ENCODE measurements at places on chromosomes 12 and 14. TPM values are rescaled to one million over a fixed set of nuclear protein-coding genes. Genes with fewer than 3 reads are reported as not detected.

- peak; percentile 89 for DNase-seq
These were observed 25.7 kb downstream of the ANO4 start for GRCh38 chr12:100820314-100820713.

DNA sequence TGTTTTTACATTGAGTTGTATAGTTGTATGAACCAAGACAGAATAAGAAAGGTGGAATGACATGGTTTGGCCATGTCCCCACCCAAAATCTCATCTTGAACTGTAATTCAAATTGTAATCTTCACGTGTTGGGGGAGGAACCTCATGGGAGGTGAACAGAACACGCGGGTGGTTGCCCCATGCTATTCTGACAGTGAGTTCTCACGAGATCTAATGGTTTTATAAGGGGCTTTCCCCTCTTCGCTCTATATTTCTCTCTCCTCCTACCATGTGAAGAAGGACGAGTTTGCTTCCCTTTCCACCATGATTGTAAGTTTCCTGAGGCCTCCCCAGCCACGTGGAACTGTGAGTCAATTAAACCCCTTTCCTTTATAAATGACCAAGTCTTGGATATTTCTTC, 25.3 kb downstream of the DDHD1 start:
- DNase-seq = no peak

GRCh38 chr12:91098941-91099340, 12.4 kb downstream of the LUM start:
- DNase-seq = peak; percentile 92

GRCh38 chr14:39310051-39310450, 76.3 kb downstream of the MIA2 start:
- DNase-seq = no peak

- peak; percentile 34 for DNase-seq
These were observed 352.7 kb downstream of the KCNH5 start for GRCh38 chr14:62692490-62693106.

DNA sequence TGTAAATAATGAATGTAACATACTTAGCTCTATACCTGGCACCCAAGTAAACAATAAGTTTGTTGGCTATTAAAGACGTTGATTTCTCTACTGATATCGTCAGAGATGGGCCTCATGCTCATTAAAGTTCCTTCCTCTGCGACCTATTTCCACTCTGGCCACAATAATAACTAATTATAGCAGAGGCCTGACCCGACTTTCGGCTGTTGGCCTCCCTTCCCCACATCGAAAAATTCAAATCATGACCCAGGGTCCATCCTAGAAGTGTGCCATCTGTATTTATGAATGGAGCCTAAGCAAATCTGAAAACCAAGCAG, 321 bp upstream of the USP30 start:
- no peak for DNase-seq

The ADCY4 gene
- total RNA-seq = 8.2 TPM

- peak; percentile 64 for DNase-seq
These were observed 17.1 kb upstream of the EMP1 start for GRCh38 chr12:13179211-13180074.

DNA sequence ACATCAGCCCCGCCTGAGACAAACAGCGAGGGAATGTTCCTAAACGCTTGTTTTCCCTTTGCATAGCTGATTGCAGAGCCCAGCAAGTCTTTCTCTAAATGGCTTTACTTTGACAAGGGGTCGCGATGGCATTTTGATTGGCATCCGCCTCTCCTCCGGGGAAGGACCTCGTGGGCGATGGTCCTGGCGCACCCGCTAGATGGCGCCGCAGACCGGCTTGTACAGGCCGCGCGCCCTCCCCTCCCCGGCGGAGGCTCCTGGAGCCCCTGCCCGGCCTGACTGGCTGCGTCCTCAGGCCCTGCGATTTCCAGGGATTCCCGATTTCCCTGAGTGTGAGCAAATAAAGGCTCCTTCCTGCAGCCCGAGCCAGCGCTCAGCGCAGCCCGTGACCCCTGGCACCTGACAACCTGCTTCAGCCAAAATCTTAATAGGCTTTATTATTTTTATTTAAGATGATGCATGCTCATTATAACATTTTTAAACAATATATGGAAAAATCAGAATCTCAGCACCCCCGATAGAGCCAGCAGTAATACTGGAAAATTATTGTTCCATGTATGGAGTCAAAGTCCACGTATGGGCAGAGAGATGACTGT, 468.3 kb downstream of the AACS start:
- DNase-seq = no peak

- no peak for DNase-seq
These were observed 119.7 kb upstream of the VASH1 start for GRCh38 chr14:76641541-76641940.

- DNase-seq = no peak
These were observed 16.7 kb downstream of the STK38L start for GRCh38 chr12:27260746-27261145.

The GPX2 gene
- total RNA-seq = not detected

- DNase-seq = no peak
These were observed 74.3 kb upstream of the ARID2 start for GRCh38 chr12:45655186-45655585.

GRCh38 chr14:50714450-50715073, 46.5 kb upstream of the SAV1 start:
- DNase-seq = peak; percentile 7

The FOXA1 gene
- 2.9 TPM for total RNA-seq

The JPH4 gene
- 0.48 TPM for total RNA-seq

GRCh38 chr12:92105110-92105509, 40.5 kb downstream of the BTG1 start:
- no peak for DNase-seq

DNA sequence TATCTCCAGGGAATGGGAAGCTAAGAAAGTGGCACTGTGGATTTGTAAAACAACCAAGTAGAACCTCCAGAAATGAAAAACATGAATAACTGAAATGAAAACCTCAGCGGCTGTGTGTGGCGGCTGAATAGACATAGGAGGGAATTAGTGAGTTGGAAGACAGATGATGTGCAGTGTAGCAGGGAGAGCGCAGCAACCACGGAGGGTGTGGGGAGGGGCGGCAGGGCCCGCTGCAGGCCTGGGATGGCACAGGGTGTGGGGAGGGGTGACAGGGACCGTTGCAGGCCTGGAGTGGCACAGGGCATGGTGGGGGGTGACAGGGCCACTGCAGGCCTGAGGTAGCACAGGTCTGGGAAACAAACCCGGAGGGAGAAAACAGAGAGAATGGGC, 51.1 kb downstream of the BEGAIN start:
- DNase-seq = no peak

The TC2N gene
- total RNA-seq = 7.7 TPM

DNA sequence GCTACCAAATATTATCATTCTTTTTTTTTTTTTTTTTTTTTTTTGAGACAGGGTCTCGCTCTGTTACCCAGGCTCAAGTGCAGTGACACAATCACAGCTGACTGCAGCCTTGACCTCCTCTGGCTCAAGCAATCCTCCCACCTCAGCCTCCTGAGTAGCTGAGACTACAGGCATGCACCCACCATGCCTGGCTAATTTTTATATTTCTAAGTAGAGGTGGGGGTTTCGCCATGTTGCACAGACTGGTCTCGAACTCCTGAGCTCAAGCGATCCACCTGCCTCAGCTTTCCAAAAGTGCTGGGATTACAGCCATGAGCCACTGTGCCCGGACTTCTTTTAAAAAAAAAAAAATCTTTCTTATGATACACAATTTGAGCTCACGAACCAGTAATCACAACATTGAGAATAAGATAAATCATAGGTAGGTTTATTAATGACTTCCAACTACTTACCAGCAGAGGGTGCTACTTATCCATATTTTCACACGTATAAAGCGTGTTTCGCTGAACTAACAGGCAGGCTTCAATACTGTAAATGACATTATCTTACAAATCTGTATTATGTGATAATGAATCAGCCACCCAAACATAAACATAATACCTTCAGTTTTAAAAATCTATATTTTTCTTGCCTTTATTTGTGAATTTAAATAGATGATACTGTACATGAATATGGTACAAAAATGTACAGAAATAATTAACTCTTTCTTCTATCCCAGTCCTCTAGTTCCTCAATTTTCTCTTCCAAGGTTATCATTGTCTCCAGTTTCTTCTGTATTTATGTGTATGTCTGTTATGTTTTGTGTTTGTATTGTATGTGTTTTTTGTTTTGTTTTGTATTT, 42.5 kb upstream of the BCAT1 start:
- peak; percentile 68 for DNase-seq

DNA sequence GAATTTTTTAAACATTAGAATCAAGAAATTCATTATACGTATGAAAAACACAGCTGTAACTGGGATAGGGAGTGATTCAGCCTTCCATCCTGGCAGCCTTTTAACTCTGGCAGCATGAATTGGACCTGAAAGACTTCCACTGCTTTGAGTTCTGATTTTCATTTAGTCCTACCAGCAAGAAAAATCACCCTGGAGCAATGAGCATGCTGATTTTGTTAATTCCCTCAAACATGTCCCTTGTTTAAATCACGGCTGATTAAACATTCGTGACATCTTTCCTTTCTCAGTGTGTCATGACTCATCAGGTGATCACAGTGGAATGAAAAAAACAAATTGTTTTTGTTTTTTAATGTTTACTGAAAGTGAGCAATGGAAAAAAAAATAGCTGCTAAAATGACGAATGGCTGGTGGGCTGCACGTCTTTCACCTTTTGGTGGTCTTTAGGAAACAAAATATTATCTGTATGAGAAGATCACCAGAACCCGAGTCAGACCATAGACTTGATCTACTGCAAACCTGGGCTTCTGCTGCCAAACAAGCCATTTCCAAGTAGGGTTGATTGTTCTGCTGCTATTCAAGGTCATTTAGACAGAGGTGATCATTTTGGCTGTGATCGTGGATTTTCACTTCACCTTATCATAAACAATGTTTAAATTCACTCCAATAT, 67.0 kb upstream of the CAND1 start:
- DNase-seq = no peak

GRCh38 chr12:124478985-124479645, 88.3 kb downstream of the NCOR2 start:
- no peak for DNase-seq

The ASB2 gene
- total RNA-seq = 35.4 TPM

The RIPK3 gene
- 5.3 TPM for total RNA-seq

DNA sequence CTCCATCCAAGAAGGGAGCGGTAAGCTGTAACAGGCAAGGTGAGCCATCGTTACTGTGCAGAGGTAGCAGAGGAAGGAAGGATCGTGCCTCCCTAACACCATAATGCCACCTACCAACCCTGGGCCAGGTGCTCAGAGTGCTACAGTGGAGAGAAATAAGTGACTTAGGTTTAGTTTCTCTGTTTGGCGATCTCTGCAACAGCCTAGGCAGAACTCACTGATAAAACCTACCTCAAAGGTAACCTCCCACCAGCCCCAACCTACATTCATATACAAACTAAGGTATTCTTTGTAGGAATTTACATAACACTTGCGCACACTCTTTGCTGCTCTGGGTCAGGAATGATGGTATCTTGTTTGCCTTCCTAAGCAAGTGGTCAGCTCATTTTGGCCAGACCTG, 93.4 kb upstream of the TMEM132D start:
- no peak for DNase-seq

The DNAJC22 gene
- 5.1 TPM for total RNA-seq

GRCh38 chr12:101857043-101857558, 20.3 kb upstream of the DRAM1 start:
- peak; percentile 49 for DNase-seq

- no peak for DNase-seq
These were observed 10.1 kb downstream of the LTB4R start for GRCh38 chr14:24321212-24321975.

The NOXRED1 gene
- 0.48 TPM for total RNA-seq

- no peak for DNase-seq
These were observed 216.0 kb upstream of the EEA1 start for GRCh38 chr12:93145086-93145485.

GRCh38 chr12:105575235-105575634, 244.7 kb downstream of the C12orf75 start:
- no peak for DNase-seq

- DNase-seq = no peak
These were observed 357.3 kb downstream of the DUSP6 start for GRCh38 chr12:88994971-88995370.

The LMNTD1 gene
- not detected for total RNA-seq

GRCh38 chr14:69553252-69553651, 21.4 kb downstream of the CCDC177 start:
- DNase-seq = no peak

The SOAT2 gene
- not detected for total RNA-seq

DNA sequence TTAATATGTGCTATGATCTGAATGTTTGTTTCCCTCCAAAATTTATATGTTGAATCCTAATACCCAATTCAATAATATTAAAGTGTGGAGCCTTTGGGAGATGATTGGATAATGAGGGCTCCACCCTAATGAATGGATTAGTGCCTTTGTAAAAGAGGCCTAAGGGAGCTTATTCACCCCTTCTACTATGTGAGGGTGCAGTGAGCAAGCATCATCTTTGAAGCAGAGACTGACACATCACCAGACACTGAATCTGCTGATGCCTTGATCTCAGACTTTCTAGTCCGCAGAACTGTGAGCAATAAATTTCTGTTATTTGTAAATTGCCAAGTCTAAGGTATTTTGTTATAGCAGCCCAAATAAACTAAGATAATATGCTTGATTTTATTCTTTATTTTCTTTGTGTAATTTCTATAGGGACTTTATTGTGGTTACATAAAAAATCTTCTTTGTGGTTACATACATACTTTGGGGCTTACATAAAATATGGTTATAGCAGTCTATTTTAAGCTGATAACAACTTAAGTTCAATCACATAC, 131.1 kb upstream of the SLC38A2 start:
- no peak for DNase-seq

The GPR132 gene
- total RNA-seq = 4.1 TPM

DNA sequence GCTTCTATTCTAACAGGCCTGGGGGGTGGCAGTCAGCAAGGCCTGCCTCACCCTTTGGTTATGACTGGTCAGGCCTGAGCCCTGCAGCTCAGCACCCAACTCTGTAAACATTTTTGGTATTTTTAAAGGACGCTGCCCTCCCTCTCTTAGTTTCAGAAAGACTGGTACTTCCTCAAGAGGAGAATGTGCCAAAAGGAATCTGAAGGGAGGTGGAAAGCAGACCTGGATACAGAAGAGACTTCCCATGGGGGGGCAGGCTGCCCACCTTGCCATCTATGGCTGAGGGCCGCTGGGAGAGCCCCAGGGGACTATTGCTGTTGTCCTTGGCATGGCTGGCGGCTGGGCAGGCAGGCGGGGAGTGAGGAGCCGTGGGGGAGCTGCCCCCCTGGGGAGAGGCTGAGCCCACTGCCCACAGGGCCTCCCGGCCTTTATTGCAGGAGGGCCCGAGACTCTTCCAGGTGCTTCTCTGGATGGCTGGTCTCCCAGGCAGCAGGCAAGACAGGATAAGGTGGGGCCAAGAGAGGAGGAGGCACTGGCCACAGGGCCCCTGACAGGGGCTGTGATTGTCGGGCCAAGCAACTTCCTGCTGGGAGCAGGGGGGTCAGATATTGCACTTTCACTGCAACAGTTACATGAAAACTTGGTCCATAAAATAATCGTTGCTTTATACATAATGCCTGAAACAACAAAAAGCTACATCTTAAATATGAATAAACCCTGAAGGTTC, 3.5 kb downstream of the ARL6IP4 start:
- peak; percentile 18 for DNase-seq

- no peak for DNase-seq
These were observed 124.0 kb downstream of the BICD1 start for GRCh38 chr12:32230613-32230993.

The KRT3 gene
- not detected for total RNA-seq

GRCh38 chr12:75790219-75790618, 241.4 kb downstream of the PHLDA1 start:
- DNase-seq = no peak

The GPR65 gene
- 2.4 TPM for total RNA-seq

- no peak for DNase-seq
These were observed 2.1 kb downstream of the MYL6 start for GRCh38 chr12:56160193-56160763.

- DNase-seq = no peak
These were observed 366.6 kb downstream of the NELL2 start for GRCh38 chr12:44509471-44509870.

The TAS2R7 gene
- total RNA-seq = 2.9 TPM
